ENCODE measurements at places on chromosomes 16 and 17. TPM values are rescaled to one million over a fixed set of nuclear protein-coding genes. Genes with fewer than 3 reads are reported as not detected.

DNA sequence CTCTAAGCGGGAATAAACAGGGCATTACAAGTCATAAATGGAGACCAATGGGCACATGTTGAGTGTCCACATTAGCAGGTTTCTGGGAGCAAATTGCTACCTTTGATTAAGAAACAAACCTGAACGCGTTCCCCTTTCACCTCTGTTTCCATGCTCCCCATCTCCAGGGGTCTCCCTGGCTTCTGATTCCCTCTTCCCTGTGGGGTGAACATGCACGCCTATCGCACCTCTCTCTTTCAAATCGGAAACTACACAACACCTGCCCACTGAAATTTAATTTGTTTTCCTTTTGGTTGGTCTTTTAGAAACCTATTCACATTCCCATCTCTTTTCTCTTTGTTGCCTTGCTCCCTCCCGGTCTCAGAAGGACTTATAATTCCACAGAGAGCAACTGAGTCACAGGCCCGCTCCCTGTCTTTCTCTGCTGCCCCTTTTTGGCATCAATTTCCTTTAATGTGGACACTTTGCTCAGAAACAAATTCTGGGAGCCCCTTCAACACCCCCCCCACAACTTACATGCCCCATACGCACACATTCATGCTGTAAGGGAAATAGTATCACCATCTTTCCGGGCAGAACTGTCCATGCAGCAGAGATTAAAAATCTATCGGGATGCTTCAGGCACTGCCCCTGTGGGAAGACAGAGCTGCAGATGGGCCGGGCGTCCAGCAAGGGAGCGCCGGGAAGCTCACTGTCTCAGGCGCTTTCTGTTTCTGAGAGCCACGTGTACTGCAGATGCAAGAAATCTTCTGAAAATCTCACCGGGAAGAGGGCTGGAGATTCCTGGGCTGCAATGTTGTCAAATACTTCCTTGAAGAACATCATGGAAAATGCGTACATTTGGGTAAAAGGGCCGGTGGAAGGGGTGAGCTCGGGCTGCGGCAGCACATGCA, 7.2 kb upstream of the FOXF1 start:
- no peaks in the 10 kb centered on the region for H3K36me3 ChIP-seq
- H3K27me3 ChIP-seq = peaks cover 35% of the 10 kb centered on the region
- no peak overlapping the region for H3K4me3 ChIP-seq
- no peak for DNase-seq
- peaks cover 3% of the 10 kb centered on the region for H3K4me1 ChIP-seq
- no peak overlapping the region for H3K27ac ChIP-seq

CDH1 gene
- polyA plus RNA-seq = 0.41 TPM

CDT1 gene
- polyA plus RNA-seq = 0.60 TPM

DNA sequence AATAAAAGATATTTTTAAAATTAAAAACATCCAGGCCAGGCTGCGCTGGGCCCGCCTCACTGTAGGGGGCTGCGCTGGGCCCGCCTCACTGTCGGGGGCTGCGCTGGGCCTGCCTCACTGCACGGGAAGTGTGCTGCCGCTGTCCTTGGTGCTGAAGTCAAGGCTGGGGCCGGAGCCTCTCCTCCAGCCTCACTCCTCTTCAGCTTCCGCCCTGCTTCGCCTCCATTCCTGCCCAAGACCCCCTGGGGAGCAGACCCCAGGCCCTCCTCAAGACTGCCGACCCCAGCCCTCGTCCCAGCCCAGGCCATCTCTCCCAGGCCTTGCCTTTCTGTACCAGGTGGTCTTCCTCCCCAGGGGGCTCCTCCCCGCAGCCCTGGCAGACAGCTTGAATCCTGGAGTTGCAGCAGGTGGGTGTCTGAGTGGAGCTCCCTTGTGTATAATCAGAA, 26.2 kb downstream of the ENDOV start:
- H3K36me3 ChIP-seq = no peaks in the 10 kb centered on the region
- no peak overlapping the region for H3K27ac ChIP-seq
- no peaks in the 10 kb centered on the region for H3K4me1 ChIP-seq
- H3K4me3 ChIP-seq = no peak overlapping the region
- DNase-seq = peak; percentile 21
- H3K27me3 ChIP-seq = no peaks in the 10 kb centered on the region

DNA sequence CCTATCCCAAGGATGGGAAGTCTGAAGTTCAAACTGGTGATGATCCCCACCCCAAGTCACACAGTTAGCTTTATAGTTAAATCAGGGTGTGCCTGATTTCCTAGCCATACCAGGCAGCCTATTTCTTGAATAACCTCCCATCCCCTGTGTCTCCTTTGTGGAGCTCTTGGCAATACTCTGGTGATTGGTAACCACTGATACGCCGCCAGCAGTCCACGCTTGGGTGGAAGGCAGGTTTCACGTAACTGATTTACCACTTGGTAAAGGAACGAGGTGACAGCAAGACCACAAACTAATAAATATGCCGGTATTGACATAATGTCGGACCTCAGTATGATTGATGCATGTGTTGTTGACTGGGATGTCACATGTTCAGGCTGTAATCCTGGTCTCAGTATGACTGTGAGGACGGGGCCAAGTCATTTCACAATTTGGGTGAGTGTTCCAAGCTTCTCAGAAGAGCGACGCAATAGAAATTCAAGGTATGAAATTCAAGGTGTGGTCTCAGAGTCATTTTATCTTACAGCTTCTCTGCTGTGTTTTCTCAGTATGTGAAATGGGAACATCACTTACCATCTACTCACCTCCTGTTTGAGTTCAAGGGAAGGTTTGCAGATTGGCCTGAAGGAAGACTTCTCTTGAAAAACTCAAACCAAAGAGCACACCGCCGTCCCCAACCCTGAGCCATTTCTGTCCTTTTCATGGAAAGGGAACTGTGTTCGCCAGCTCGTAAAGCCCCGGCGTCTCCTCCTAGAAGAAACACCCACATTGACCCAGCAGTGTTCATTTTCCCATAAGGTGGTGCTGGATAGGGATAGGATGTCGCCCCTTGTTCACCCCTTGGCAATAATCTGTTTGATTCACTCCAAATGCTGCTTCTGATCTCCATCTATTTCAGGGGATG, 678.9 kb downstream of the WWOX start:
- peaks cover 3% of the 10 kb centered on the region for H3K4me1 ChIP-seq
- H3K27me3 ChIP-seq = no peaks in the 10 kb centered on the region
- H3K36me3 ChIP-seq = no peaks in the 10 kb centered on the region
- H3K4me3 ChIP-seq = peak overlapping the region; percentile 20
- H3K27ac ChIP-seq = no peak overlapping the region
- DNase-seq = no peak

JPT1 gene
- polyA plus RNA-seq = 143 TPM

GRCh38 chr17:79927688-79928501, 88.7 kb upstream of the CBX4 start:
- no peaks in the 10 kb centered on the region for H3K27me3 ChIP-seq
- H3K27ac ChIP-seq = no peak overlapping the region
- H3K4me3 ChIP-seq = no peak overlapping the region
- no peaks in the 10 kb centered on the region for H3K36me3 ChIP-seq
- H3K4me1 ChIP-seq = no peaks in the 10 kb centered on the region
- no peak for DNase-seq

MEIOB gene
- not detected for polyA plus RNA-seq

GRCh38 chr17:65551267-65552040, 10.0 kb downstream of the AXIN2 start:
- H3K36me3 ChIP-seq = peaks cover 3% of the 10 kb centered on the region
- no peaks in the 10 kb centered on the region for H3K27me3 ChIP-seq
- no peak overlapping the region for H3K27ac ChIP-seq
- no peak for DNase-seq
- peaks cover 12% of the 10 kb centered on the region for H3K4me1 ChIP-seq
- H3K4me3 ChIP-seq = no peak overlapping the region

ITGAD gene
- not detected for polyA plus RNA-seq

DNA sequence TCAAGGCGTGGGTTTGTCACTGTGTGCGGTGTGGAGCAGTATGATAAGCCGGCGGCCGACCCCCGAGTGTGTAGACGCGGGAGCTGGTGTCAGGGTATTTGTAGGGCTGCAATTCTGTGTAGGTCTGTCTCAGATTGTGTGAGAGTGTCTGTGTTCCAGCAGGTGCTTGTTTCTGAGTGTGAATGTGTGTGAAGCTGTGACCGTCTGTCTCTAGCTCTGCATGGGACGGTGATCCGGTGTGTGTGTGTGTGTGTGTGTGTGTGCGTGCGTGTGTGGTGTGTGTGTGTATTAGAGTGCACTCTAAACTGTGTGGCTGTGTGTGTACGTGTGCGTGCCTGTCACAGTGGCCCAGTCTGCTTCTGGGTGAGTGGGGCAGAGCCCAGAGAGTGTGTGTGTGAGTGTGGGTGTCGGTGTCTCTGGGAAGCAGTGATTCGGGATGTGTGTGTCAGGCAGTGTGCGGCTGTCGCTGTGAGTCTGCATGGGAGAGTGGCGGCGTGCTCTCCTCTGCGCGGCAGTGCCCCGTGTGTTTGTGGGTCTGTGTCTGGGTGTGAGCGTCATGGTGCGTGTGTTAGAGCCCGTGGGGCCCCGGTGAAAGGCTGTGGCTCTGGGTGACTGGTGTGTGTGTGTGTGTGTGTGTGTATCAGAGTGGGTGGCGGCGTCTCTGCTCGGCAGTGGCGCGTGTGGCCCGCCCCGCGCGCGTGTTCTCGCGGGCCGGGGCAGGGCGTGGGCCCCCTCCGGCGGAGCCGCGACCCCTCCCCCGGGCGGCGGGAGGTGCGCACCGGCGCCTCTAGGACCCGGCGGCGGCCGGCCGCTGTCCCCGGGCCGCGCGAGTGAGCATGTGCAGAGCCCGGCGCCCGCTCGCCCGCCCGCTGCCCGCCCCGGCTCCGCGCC, at the start of gene WSCD1:
WSCD1 (plus strand) TSS at position 841 of the 891 bp plus-strand sequence. CDS start 10,280 bp downstream, outside the sequence.
- DNase-seq = peak; percentile 2
- no peak within 1 kb of the TSS for H3K27ac ChIP-seq
- H3K36me3 ChIP-seq = no peaks in the 10 kb centered on the region
- H3K27me3 ChIP-seq = peaks cover 12% of the 10 kb centered on the region
- H3K4me1 ChIP-seq = no peaks in the 10 kb centered on the region

OR4D1 gene
- polyA plus RNA-seq = 0.72 TPM

NPIPA5 gene
- polyA plus RNA-seq = 0.32 TPM

TOP2A gene
- polyA plus RNA-seq = 2.9 TPM

Measured in CD4-positive, CD25-positive, alpha-beta regulatory T cell (primary cell).